ENCODE measurements at places on chromosomes 5 and 9. TPM values are rescaled to one million over a fixed set of nuclear protein-coding genes. Genes with fewer than 3 reads are reported as not detected.

DNA sequence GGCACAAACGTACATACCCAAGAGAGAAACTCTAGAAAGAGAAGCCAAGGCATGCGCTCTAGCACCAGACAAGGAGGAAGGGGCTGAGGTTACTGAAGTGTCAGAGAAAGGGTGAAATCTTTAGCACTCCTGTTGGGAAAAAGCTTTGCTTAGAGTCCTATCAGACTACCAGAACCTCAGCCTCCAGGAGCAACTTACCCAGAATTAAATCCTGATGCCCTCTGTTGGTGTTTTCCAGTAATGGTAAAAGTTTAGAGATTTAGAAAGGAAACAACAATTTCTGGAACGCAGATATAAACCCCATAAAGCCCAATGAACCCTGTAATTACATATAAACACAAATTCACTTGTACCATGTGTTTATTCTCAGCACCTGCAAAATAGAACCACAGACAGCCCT, 33.2 kb upstream of the ASTN2 start:
- DNase-seq, result no peak
- no peaks in the 10 kb centered on the region for H3K36me3 ChIP-seq
- no peak overlapping the region for H3K27ac ChIP-seq
- no peaks in the 10 kb centered on the region for H3K27me3 ChIP-seq
- H3K4me1 ChIP-seq, result no peaks in the 10 kb centered on the region
- H3K4me3 ChIP-seq, result no peak overlapping the region

DNA sequence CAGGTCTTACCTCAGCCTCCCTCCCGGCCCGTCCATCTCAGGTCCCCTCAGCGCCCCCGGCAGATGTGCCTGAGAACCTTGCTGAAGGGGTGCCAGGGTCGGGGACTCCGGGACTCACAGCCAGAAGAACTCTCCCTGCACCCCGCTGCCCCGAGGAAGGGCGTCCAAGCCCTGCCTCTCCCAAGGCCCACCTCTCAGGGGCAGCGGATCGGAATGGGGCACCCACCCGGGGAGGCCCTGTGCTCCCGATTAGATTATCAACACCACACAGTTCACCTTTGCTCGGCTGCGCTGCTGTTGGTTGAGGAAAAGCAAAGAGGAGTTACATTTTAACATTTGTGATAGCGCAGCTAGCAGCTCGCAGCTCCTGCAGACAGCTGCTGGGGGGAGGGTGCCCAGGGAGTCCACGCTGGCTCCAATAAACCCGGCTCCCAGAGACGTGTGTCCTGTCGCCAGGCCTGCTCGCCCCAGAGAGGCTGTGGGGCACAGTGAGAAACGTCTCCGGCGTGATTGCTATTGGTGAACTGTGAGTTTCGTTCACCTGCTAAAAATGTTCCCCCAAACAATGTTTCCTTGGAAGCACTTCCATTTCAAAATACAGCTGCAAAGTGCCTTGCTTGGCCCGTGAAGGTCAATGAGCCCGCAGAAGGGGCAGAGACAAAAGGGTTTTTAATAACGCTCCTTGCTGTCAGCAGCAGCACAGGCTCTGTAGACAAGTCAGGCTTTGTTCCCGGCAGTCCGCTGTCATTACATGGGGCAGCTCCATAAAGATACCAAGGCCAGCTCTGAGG, 18.6 kb upstream of the SLC6A19 start:
- no peaks in the 10 kb centered on the region for H3K4me1 ChIP-seq
- no peak overlapping the region for H3K27ac ChIP-seq

GRCh38 chr5:633501-633955, 21.4 kb downstream of the CEP72 start:
- no peak for DNase-seq
- no peaks in the 10 kb centered on the region for H3K4me1 ChIP-seq
- H3K27me3 ChIP-seq, result no peaks in the 10 kb centered on the region
- H3K36me3 ChIP-seq, result peaks cover 44% of the 10 kb centered on the region

- peaks cover 23% of the 10 kb centered on the region for H3K4me1 ChIP-seq
- no peak overlapping the region for H3K27ac ChIP-seq
- H3K36me3 ChIP-seq, result no peaks in the 10 kb centered on the region
Observed at GRCh38 chr9:85743275-85744128, 1.7 kb upstream of the AGTPBP1 start.

DNA sequence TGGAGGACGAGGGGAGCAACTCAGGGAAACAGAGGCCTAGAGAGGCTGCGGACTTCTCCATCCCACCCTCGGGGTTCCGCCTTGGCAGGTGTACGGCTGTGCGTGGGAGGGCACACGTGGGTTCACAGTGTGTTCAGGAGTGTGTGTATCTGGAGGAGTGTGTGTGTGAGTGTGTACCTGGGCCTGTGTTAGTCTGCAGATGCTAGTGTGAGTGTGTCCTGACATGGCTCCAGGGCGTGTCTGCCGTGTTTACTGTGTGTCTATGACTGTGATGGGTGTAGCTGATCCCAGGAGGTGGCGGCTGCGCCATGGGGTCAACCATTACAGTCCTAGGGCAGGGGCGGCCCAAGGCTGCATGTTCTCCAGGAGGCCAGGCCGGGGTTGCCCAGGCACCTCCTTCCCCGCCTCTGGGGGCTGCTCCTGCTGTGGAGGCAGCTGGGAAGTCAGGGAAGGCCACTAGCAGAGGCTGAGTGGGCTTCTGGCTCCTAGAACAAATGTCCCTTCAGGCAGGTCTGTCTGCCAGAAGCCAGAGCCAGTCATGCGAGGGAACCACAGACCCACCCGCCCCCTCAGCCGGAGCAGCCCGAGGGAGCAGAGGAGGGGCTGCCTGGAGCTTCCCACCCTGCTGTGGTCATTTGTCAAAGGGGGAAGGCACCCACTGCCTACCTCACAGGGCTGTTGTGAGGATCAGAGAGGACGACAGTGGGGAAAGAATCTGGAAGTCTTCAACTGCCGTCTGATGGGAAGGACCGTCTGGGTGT, 21.4 kb downstream of the CRB2 start:
- no peaks in the 10 kb centered on the region for H3K4me1 ChIP-seq
- H3K36me3 ChIP-seq, result no peaks in the 10 kb centered on the region
- H3K4me3 ChIP-seq, result no peak overlapping the region

- H3K27me3 ChIP-seq, result no peaks in the 10 kb centered on the region
- H3K4me1 ChIP-seq, result peaks cover 71% of the 10 kb centered on the region
- peak overlapping the region; percentile 81 for H3K27ac ChIP-seq
Observed at GRCh38 chr5:68258531-68258930, 43.0 kb downstream of the PIK3R1 start.

GRCh38 chr9:100856238-100856637, 172.3 kb upstream of the PLPPR1 start:
- no peak for DNase-seq
- H3K4me3 ChIP-seq, result no peak overlapping the region
- H3K4me1 ChIP-seq, result no peaks in the 10 kb centered on the region
- H3K36me3 ChIP-seq, result no peaks in the 10 kb centered on the region

DNA sequence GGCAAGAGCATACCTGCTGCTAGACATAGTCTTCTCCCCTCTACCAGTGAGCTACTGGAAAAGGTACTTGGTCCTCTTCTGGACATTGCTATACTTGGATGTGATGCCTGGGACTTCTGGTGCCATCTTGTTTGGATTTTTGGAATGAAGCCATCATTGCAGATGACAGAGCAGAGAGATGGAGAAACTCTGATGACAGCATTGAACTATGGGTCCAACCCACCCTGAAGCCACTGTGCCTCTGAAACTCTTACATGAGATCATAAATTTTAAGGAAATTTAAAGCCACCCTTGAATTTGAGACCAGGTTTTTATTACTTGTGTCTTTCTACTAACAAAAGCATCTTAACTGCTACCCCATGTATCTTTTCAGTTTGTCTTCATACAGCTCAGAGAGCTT, 151.1 kb upstream of the SMIM23 start:
- no peak for DNase-seq
- no peaks in the 10 kb centered on the region for H3K36me3 ChIP-seq
- H3K27me3 ChIP-seq, result peaks cover 4% of the 10 kb centered on the region
- no peaks in the 10 kb centered on the region for H3K4me1 ChIP-seq

- H3K4me3 ChIP-seq, result no peak overlapping the region
- H3K36me3 ChIP-seq, result no peaks in the 10 kb centered on the region
- no peak overlapping the region for H3K27ac ChIP-seq
- H3K4me1 ChIP-seq, result no peaks in the 10 kb centered on the region
Observed at GRCh38 chr5:84088996-84089395, 295.7 kb downstream of the EDIL3 start.

- no peaks in the 10 kb centered on the region for H3K36me3 ChIP-seq
- no peak overlapping the region for H3K27ac ChIP-seq
- H3K4me1 ChIP-seq, result no peaks in the 10 kb centered on the region
- H3K4me3 ChIP-seq, result no peak overlapping the region
- no peaks in the 10 kb centered on the region for H3K27me3 ChIP-seq
Observed at GRCh38 chr9:103978396-103978795, 115.7 kb upstream of the SMC2 start.

DNA sequence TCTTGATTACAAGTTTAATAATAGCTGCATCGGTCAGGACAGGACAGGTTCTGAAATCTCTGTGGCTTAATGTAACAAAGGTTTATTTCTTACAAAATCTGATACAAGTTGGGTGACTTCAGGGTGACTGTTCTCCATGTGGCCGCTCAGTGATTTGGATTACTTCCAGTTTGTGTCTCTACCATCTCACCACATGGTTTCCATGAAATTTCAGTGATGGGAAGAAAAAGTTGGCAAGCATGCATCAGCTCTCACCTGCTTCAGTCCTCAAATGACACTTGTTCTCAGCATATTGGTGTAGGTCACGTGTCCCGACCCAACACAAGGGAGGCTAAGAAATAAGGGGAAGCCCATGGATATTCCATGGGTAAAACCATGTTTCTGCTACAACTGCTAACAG, 7.8 kb upstream of the TMEM268 start:
- peaks cover 15% of the 10 kb centered on the region for H3K36me3 ChIP-seq
- H3K4me3 ChIP-seq, result no peak overlapping the region
- H3K27me3 ChIP-seq, result no peaks in the 10 kb centered on the region
- H3K4me1 ChIP-seq, result no peaks in the 10 kb centered on the region
- no peak for DNase-seq

DNA sequence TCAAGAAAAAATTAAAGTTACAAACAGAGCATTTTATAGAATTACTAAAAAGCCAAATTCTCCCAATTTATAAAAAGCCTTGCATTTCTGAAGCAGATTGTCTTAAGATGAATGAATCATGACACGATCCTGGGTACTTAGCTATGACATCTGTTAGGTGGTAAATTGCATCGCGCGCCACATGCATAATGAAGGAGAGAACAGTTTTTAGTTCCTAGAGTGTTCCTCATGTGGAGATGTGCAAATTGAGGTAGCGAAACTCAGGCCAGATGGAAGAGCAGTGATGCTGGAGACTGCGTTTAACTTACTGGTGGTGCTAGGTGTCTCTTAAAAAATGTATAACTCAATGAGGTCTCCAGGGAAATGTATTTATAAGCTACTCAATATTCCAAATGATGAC, 516.1 kb downstream of the EFNA5 start:
- H3K27ac ChIP-seq, result no peak overlapping the region
- H3K4me3 ChIP-seq, result no peak overlapping the region
- H3K36me3 ChIP-seq, result no peaks in the 10 kb centered on the region
- H3K4me1 ChIP-seq, result no peaks in the 10 kb centered on the region
- no peaks in the 10 kb centered on the region for H3K27me3 ChIP-seq

DNA sequence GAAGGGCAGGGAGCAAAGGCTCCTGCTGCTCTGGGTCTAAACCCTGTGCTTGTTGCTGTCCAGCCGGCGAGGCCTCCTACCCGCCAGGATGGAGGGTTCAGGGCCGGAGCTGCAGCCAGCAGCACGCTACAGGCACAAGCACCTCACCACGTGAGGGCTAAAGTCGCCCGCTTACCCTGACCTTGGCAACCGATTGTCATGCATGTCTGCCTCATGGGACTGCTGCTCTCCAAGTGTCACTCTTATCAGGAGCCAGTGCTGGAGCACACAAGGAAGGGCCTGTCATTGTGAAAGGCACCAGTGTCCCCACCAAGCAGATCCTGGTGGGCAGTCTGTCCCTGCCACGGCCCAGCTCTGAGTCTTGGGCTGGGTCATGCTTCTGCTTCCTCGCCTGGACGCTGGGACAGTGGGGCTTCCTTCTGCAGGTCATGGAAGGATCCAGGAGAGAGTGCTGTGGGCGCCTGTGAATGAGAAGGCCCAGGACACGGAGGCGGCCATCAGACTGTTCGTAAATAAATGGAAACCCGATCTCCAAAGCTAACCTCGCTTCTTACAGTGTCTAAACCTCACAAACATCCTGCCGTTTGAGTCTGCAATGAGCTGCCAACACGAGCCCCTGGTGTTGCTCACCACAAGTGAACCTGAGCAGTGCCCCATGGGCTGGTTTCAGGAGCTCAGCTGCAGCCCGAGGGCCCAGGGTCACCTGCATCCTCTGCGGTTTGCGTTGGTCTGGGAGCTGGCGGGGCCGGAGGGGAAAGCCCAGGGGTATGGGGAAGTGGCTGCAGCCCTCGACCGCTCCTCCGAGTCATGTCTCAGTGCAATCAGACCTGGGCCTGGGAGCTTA, 58.2 kb upstream of the RXRA start:
- no peaks in the 10 kb centered on the region for H3K4me1 ChIP-seq
- no peaks in the 10 kb centered on the region for H3K36me3 ChIP-seq
- DNase-seq, result no peak
- no peak overlapping the region for H3K4me3 ChIP-seq
- no peak overlapping the region for H3K27ac ChIP-seq
- no peaks in the 10 kb centered on the region for H3K27me3 ChIP-seq

GRCh38 chr5:111776913-111777781, 20.2 kb upstream of the NREP start:
- no peaks in the 10 kb centered on the region for H3K27me3 ChIP-seq
- H3K27ac ChIP-seq, result no peak overlapping the region
- H3K4me3 ChIP-seq, result no peak overlapping the region
- DNase-seq, result no peak
- H3K36me3 ChIP-seq, result no peaks in the 10 kb centered on the region

DNA sequence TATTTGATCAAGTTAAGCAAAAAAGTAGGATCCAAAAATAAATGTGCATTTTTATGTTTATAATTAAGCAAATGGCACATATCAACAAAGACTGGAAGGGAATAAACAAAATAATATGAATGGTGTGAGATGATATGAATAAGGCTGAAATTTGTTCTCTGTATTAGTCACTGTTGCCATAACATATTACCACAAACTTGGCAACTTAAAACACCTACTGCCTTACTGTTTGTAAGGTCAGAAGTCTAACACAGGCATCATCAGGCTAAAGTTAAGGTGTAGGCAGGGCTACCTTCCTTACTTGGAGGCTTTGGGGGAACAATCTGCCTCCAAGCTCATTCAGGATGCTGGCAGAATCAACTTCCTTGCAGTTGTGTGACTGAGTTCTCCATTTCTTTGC, 19.3 kb downstream of the PGGT1B start:
- no peak for DNase-seq
- H3K27me3 ChIP-seq, result no peaks in the 10 kb centered on the region
- H3K27ac ChIP-seq, result no peak overlapping the region
- peaks cover 31% of the 10 kb centered on the region for H3K36me3 ChIP-seq

The CD74 gene
- total RNA-seq, result 1,110 TPM

The WDR38 gene
- total RNA-seq, result not detected

The ANKRD18B gene
- total RNA-seq, result not detected

The PCDHA12 gene
- total RNA-seq, result not detected

The PTGES gene
- total RNA-seq, result not detected

The IRX2 gene
- not detected for total RNA-seq

The GLRA1 gene
- total RNA-seq, result not detected

The PCDHGA2 gene
- total RNA-seq, result not detected

The DMGDH gene
- 1.2 TPM for total RNA-seq

The NUTM2G gene
- not detected for total RNA-seq

Measured in CD4-positive, CD25-positive, alpha-beta regulatory T cell (primary cell).